CD8-positive, alpha-beta T cell (primary cell): ENCODE measurements at places on chromosomes 3 and 15.

- DNase-seq, result no peak
These were observed 217.8 kb upstream of the CD96 start for GRCh38 chr3:111324151-111324550.

GRCh38 chr3:54122324-54123002 is at the start of gene CACNA2D3:
CACNA2D3 (plus strand) TSS chr3:54122552.
- no peak for DNase-seq

GRCh38 chr3:127889461-127889863 is 25.6 kb upstream of the KBTBD12 start:
- DNase-seq, result no peak

DNA sequence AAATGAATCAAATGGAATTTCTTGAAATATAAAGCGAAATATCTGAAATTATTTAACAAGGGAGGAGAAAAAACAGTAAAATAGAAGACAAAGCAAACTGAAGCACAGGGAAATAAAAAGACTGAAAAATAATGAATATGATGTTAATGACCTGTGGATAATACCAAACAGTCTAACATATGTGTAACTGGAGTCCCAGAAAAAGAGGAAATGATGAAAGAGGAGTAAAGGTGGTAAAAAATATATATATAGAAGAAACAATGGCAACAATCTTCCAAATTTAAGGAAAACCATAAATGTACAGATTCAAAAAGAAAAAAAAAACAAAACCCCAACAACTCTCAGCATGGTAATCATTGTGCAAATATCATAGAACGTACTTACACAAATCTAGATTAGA is 21.2 kb downstream of the UBE3A start:
- DNase-seq, result no peak

DNA sequence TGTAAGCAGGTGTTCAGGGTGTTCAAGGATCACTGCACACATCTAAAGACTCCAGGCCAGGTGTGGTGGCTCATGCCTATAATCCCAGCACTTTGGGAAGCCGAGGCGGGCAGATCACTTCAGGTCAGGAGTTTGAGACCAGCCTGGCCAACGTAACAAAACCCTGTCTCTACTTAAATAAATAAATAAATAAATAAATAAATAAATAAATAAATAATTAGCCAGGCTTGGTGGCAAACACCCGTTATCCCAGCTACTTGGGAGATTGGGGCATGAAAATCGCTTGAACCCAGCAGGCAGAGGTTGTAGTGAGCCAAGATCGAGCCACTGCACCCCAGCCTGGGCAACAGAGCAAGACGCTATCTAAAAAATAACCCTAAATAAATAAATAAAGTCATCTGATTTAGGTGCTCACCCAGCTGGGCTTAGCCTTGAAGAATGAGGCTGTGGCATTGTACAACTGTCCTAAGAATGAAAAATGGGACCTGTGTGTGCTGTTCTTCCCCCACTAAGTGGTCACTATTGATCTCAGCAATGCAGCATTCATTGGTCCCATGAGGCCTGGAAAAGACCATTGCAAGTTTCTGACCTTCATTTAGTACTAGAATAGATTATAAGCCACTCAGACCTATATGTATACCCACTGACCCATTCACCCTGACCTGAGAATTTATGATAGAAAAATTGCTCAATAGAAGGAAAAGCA is 82.8 kb upstream of the ABHD17C start:
- DNase-seq, result no peak

DNA sequence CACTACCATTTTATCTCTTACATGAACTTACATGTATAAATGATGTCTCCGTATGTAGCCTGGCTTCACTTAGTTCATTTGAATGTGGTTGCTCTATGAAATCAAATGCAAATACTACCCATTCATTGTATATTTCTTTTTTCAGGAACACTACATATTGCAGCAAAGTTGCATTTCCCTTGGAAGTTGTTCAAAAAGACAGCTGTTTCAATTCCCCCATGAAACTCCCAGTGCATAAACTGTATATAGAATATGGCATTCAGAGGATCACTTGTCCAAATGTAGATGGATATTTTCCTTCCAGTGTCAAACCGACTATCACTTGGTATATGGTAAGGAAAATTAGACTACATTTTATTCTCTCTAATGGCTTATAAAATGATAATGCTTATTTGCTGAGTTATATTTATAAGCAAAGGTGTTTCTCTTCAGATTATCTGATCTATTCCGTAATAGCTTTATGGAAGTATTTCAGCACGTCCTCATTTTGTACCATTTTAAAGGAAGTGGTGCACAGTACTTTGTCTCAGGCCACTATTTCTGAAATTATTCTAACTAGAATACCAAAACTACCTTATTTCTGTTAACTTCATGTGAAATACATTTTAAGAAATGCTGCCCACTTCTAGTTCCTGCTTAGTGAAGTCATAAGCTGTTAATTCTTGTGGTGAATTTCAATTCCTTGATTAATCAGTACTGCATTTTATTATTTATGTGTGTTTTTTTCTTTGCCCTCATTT is 95.1 kb downstream of the IL1RAP start:
- DNase-seq, result no peak

DNA sequence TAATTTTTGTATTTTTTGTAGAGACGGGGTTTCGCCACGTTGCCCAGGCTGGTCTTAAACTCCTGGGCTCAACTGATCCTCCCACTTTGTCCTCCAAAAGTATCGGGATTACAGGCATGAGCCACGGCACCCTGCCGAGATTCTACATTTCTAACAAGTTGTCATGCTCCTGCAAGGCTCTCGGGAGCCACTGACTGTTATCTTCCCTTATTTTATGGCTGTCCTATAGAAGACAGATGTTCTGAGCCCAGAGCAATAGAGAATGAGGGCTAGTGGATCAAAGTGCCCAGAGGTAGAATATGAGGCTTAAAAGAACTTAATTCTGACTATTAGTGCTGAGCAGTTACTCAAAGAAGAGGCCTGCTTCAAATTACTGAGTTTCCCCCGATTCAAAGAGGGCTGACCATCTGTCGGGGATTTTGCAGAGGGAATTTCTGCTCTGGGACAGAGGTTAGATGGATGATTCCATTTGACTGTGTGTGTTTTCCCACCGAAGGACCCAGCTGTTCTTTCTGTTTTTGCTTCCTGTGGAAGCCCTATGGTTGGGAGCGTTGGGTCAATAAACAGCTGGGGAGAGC is 39.5 kb downstream of the ITPR1 start:
- DNase-seq, result no peak

DNA sequence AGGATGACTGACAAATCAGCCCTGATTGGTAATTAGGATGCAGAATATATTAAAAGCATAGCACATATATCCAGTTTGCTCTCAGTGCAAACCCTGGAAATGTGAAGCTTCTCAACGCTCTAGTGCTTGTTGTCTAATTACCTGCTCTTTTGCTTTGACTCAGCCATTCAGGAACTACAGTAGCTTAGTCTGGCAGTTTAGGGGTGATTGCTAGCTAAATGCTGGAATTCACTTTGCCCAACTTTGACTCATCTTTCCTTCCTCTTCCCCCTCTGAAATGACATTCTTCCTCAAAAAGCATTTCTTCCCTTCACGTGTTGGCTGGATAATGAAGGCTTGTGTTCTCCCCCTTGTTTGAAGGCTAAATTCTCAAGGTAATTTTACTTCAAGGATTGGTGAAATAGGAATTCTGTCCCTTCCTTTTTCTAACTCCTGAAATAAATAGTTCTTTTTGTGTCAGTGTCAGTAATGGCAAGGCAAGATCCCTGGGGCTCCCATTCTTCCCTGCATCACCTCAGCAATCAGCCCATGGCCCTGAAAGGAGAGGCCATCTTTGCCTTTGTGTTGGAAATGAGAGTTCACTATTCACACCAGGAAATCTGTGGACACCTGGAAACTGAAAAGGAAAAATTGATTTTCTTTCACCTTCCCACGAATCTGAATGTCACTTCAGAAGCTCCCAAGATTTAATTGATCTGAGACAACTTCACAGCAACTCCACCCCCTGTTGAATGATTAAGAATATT is 103.6 kb downstream of the ECT2 start:
- DNase-seq, result no peak
